ENCODE measurements at places on chromosomes 5 and 9.
A peak's percentile ranks its signal among the peaks of the same experiment; 100 is the strongest.

DNA sequence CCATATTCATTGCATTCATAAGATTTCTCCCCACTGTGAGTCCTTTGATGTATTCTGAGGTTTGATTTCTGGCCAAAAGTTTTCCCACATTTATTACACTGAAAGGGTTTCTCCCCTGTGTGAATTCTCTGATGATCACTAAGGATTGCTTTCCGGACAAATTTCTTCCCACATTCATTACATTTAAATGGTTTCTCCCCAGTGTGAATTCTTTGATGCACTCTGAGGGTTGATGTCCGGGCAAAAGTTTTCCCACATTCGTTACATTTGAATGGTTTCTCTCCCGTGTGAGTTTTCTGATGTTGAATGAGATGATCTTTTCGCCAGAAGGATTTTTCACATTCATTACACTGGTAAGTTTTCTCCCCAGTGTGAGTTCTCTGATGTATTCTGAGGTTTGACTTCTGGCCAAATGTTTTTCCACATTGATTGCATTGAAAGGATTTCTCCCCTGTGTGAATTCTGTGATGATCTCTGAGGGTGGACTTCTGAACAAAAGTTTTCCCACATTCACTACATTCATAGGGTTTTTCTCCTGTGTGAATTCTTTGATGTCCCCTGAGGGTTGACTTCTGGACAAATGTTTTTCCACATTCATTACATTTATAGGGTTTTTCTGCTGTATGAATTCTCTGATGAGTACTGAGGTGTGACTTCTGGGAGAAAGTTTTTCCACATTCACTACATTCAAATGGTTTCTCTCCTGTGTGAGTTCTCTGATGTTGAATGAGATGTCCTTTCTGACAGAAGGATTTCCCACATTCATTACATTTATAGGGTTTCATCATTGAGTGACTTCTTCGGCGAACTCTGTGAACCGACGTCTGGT lies 18.8 kb downstream of the ZNF510 start:
- DNase-seq: no peak

- DNase-seq: no peak
Observed at GRCh38 chr9:982394-983230, 6.2 kb downstream of the DMRT3 start.

DNA sequence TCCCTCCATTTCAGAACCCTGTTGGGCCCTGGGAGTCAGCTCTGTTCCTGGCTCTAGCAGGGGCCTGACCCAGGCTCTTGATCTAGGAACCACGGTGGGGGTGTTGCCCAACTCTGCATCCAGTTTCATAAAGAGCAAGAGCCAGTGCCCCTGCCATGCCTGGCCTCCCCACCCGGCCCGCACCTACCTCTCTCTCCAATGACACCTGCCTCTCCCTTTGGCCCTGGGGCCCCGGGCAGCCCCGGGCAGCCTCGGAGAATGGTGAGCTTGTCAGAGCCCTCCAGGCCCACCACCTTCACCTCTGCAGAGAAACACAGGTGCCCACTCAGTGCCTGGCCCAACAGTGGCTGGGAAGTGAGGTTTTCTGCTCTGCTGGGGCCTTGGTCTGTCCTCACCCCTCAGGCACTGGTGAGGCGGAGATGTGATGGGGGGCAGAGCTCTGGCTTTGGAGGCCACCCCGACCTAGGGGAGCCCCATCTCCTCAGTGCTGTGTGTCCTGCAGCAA lies 1.5 kb downstream of the FCN1 start:
- DNase-seq: no peak

GRCh38 chr9:72294936-72295335 lies 70.1 kb downstream of the ZFAND5 start:
- no peak for DNase-seq

DNA sequence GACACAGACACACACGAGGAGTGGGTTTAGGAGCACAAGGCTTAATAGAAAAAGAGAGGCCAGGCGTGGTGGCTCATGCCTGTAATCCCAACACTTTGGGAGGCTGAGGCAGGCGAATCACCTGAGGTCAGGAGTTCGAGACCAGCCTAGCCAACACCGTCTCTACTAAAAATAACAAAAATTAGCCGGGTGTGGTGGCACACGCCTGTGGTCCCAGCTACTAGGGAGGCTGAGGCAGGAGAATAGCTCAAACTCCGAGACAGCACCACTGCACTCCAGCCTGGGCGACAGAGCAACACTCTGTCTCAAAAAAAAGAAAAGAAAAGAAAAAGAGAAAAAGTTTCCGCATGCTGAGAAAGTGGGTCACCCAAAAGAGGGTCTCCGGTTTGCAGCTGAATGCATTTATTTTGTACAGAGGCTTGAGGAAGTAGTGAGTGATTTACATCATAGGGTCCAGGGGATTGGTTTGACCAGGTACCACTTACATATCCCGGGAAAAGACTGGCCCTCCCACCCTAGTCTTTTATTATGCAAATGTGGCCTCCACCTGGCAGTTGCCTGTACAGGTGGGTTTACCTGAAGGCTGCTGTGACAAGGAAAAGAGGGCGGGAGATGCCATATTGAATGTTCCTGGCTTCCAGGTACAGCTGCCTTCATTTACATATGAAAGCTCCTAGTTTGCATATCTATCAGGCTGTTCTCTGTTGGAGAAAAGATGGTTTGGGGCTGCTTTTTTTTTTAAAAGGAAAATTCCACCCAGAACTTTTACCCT lies 366.2 kb upstream of the GRAMD2B start:
- DNase-seq: no peak

GRCh38 chr5:158277276-158277675 lies 418.3 kb upstream of the CLINT1 start:
- DNase-seq: peak; percentile 45

- DNase-seq: no peak
Observed at GRCh38 chr9:91060520-91061343, 259.1 kb downstream of the SYK start.

Measured in NCI-H2171 treated with DMSO at 0.1 percent for 48 hours (cell line).